ENCODE measurements at places on chromosomes 4 and X. TPM values are rescaled to one million over a fixed set of nuclear protein-coding genes. Genes with fewer than 3 reads are reported as not detected.

DNA sequence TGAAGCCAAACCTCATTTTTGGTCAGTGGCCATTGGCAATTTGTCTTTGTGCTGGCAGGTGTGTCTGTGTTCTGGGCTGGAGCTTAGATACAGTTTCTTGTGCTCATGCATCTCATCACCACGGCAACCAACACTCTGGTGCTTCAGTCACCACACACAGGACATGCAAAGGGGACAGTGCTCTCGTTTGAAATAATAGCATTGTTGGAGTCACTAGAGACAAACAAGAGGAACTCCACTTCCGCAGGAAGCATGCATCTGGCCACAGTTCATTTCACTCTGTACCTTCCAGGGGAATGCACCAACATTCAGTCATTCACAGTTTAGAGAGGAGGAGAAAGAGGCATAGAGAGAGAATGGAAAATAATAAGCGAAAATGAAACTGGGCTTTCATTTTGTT, 267.4 kb downstream of the ANK2 start:
- no peak for DNase-seq

- no peak for DNase-seq
Measured at GRCh38 chr4:39146211-39146610, 36.1 kb upstream of the WDR19 start.

GAGE12F gene
- not detected for total RNA-seq

DNA sequence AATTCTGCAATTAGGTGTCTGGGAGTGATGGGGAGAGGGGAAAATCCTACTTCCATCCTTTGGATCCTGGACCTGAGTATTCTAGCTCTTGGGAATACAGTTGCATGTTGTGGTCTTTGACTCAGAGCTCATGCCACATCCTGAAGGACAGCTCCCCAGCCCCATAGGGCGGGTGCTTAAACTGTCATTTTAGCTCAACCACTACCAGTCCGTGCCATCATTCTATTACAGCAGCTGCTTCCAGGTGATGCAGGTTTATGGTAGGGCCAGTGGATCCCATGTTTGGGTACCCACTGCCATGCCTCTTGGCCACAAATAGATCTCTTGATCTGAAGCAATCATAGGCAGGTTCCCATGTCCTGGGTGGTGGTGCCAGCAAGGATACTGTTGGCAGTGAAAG, 34.7 kb downstream of the CCKAR start:
- no peak for DNase-seq

GRCh38 chrX:150506486-150506885, 61.9 kb upstream of the MTM1 start:
- no peak for DNase-seq

DNA sequence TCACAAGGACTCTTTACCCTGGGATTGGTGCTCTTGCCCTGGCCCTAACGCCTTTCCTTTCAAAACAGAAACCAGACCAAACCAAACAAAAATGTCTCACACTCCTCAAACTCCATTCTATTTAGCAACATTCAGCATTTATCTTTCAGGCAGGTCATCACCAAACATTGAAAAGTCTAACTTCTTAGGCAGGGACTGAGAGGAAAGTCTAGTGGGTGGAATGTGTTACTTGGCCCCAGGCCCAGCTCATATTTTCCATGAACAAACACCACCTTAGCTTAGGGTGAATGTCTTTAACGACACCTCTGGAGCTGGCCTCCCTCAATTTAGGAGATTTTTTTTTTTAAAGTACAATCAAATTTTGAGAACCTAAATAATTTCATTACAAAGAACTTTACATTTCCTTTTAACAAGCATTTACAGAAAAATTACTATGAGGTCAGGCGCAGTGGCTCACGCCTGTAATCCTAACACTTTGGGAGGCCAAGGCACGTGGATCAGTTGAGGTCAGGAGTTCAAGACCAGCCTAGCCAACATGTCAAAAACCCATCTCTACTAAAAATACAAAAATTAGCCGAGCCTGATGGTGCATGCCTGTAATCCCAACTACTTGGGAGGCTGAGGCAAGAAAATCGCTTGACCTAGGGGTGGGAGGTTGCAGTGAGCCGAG, 10.2 kb upstream of the N4BP2 start:
- DNase-seq: no peak

GRCh38 chr4:34371676-34372075, 1872.6 kb downstream of the ARAP2 start:
- DNase-seq: no peak
